Renal cortex interstitium (tissue), 15 donors: ENCODE measurements at places on chromosomes 13 and 19.

- DNase-seq, result no peak
These were observed 681 bp upstream of the ZNF606 start for GRCh38 chr19:58003174-58003828.

- DNase-seq, result no peak
These were observed 23.5 kb upstream of the GARRE1 start for GRCh38 chr19:34230820-34231219.

- no peak for DNase-seq
These were observed 16.6 kb downstream of the TMEM255B start for GRCh38 chr13:113775451-113776145.

DNA sequence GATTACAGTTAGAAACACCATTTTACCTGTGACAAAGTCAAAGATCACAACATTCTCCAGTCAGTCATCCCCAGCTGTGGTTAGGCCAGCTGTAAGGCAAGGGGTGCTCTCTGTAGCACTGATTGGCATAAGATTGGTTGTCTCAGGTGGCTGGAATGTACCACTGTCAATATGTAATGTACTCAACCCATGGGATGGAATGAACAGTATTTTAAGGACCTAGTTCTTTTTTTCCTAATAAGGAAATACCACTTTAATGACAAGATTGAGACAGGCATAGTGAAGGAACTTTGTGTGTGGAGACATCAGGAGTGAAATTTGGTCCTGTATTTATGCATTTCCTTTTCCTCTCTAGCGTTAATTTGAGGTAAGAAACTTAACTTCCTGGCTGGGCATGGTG lies 310.7 kb downstream of the ITGBL1 start:
- no peak for DNase-seq

- no peak for DNase-seq
These were observed 6.1 kb downstream of the FSD1 start for GRCh38 chr19:4310247-4311121.
